Trophoblast cell (in vitro differentiated cells and primary cell): ENCODE measurements at places on chromosomes 12 and 14.

GRCh38 chr14:64612971-64613666 lies 63.4 kb downstream of the PPP1R36 start:
- DNase-seq: no peak

GRCh38 chr12:128852885-128853599 lies at the start of gene GLT1D1:
TSS of gene GLT1D1 (plus strand) at chr12:128853478. CDS start at chr12:128853582, 104 bp downstream.
- no peak for DNase-seq

DNA sequence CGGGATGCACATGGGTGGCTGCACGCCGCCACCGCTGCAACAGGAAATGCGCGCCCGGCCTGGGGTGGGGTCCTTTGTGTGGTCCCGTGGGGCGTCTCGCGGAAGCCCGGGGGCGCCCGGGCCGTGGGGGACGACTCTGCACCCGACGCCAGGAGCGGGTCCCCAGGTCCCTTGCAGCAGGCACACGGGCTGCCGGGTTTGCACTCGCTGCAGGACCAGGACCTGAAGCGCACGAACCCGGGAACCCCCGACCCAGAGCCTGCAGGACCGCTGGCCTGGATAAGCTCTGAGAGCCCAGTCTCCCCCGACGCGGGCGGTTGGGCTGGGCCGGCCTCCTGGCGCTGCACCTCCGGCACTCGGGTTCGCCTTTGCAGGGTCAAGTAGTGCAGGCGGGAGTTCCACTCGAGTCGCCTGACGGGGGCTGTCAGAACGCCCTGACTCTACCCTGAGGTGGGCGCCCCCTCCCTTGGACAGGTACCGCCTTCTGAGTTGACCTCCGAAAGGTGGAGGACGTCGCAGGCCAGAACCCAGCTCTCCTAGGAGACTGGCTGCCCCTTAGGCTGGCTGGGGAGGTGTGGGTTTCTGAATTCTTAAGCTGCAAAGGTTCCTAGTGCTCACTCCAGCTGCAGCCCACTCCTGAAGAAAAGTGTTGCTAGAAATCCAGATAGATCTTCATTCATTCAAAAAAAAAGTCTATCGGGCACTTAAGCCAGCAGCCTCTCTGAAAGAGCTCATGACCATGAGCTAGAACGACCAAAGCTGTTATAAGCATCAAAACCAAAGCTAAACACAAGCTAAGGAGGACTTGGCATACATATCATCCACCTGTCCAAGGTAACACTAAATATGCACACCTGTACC lies 68.0 kb downstream of the RNF34 start:
- no peak for DNase-seq

DNA sequence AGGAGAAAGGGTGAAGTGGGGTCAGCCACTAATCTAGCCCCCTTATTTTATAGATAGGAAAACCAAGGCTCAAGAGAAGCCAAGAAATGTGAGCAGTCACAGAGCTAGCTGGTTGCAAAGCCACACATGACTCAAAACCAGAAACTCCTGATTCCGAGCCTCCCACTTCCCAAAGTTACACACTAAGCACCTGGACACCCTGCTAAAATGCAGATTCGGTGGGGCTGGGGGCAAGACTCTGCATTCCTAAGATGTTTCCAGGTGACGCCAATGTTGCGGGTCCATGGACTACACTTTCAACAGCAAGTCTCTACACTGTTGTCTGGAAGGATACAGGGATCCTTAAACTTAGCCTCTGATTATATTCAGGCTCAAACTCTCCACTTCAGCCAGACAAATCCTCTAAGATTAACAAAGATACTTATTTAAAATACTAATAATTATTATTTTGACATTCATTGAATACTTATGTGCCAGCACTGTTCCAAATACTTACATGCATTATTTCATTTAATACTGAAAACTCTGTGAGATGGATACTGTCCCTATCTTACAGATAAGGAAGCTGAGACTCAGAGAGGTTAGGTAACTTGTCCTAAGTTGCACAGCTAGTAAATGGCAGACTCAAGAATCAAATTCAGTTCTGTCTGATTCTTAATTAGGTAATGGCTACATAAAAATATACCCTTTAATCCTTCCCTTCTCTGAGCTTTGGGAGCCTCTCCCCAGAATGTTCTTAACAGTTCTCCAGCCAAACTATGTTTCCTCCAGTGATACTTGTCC lies 81.4 kb downstream of the CRACR2A start:
- peak; percentile 59 for DNase-seq

DNA sequence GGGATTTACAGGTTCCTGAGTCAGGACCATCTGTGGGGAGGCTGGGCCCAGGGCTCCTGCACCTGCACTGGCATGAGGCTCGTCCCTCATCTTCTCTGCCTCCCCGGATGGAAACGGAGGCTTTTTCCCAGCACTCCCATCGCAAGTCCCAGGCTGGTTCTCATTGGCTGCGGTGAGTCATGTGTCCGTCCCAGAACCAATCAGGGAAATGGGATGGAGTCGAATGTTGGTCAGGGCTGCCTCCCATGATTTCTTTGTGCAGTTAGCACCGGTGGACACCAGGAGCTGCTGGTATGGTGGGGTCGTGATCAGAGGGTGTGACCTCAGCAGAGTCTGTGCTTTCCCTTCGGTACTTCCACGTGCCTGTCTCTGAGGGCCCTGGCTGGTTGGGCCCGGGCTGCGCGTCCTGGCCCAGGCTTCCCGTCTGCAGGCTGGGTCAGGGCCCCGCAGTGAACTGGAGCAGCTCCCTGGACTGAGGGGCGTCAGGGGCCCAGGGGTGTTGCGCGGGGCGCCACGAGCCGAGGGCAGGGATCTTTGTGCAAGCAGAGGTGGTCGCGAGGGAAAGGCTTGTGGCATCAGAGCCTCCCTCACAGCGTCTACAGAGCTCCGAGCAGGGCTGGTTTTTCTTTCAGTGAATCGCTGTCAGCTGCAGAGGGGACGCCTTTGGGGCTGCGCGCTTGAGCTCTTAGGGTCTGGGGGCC lies 168.1 kb downstream of the ADGRD1 start:
- DNase-seq: no peak

DNA sequence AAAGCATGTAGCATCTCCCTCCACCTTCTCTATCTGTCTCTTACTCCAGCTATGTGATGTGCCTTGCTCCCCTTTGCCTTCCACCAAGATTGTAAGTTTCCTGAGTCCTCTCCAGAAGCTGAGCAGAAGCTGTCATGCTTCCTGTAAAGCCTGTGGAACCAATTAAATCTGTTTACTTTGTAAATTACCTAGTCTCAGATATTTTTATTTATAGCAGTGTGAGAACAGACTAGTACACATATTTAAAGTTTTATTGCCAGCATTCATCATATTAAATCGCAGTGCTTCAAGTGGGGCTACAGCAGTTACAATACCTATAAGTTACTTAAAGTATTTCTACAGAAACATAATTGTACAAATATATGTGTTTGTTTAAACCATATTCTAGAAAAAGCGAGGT lies 973.1 kb downstream of the SLC16A7 start:
- DNase-seq: no peak
